ENCODE measurements at places on chromosomes 13 and 19.
A peak's percentile ranks its signal among the peaks of the same experiment; 100 is the strongest.

GRCh38 chr19:21921691-21922180, 85.8 kb upstream of the ZNF43 start:
- no peak for DNase-seq

GRCh38 chr19:56806639-56807038, 33.9 kb downstream of the PEG3 start:
- DNase-seq: no peak

DNA sequence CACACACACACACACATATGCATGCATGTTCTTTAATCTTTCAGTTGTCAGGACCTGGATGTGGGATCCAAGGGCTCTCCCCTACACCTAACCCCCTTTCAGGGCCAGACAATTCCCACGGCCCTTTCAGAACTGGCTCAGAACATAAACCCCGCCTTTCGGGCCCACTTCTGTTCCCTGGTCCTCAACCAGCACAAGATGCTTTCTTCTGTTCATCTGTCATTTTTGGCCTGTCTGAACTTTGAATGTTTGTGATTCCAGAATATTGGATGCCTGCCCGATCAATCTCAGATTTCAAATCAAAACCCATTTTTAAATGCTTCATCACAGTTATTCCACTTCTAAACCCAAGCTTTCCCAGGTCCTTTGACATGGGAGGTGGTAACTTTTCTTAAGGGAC, 167.3 kb downstream of the USP12 start:
- peak; percentile 24 for DNase-seq

DNA sequence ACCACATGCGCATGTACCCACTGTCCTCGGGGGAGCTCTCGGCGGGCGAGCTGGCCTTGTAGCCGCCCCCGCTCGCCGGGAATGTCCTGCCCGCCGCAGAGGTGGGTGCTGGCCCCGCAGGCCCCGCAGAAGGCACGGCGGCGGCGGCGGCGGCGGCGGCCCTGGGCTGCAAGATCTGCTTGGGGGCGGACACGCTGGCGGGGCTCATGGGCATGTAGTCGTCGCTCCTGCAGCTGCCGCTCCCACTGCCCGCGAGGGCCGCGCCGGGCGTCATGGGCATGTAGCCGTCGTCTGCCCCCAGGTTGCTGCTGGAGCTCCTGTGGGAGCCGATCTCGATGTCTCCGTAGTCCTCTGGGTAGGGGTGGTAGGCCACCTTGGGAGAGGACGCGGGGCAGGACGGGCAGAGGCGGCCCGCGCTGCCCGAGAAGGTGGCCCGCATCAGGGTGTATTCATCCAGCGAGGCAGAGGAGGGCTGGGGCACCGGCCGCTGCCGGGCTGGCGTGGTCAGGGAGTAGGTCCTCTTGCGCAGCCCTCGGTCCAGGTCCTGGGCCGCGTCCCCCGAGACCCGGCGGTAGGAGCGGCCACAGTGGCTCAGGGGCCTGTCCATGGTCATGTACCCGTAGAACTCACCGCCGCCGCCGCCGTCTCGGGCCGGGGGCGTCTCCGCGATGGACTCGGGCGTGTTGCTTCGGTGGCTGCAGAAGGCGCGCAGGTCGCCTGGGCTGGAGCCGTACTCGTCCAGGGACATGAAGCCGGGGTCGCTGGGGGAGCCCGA, 2.4 kb downstream of the IRS2 start:
- no peak for DNase-seq

DNA sequence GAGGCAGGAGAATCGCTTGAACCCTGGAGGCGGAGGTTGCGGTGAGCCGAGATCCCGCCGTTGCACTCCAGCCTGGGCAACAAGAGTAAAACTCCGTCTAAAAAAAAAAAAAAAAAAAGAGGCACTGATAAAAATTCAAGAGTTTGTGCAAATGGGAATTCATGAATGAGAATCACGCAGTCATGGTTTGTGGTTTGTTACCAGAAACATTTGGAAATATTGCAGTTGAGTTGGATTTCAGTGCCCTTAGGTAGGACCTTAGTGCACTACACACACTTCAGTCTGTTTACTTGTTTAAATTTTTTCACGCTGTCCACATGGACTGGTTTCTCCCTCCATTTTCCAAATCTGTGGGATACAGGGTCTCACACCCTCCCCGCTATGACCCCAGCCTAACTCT, 28.4 kb downstream of the ZNF844 start:
- DNase-seq: peak; percentile 47

GRCh38 chr19:58328999-58329398, 2.2 kb downstream of the ZSCAN22 start:
- no peak for DNase-seq

- DNase-seq: no peak
Measured at GRCh38 chr13:40410315-40410714, 256.1 kb downstream of the FOXO1 start.

DNA sequence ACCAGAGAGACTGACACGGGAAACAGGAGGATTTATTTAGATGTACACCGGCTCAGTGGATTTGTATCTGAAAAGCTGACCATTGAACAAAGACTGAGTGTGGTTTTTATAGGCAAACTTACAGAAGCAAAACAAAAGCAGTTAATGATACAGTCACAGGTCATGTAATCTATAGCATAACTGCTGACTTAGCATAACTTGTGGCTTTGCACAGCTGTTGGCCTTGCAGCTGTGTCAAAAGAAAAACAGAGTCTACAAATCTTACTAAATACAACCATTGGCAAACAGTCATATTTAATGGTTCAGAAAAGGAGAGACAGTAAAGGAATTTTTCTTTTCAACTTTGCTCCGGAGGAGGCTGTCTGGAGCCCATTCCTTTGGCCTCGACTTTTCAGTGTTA, 2.3 kb upstream of the ILF3 start:
- DNase-seq: no peak

GRCh38 chr19:19662344-19662743, 1.1 kb downstream of the ATP13A1 start:
- DNase-seq: no peak

DNA sequence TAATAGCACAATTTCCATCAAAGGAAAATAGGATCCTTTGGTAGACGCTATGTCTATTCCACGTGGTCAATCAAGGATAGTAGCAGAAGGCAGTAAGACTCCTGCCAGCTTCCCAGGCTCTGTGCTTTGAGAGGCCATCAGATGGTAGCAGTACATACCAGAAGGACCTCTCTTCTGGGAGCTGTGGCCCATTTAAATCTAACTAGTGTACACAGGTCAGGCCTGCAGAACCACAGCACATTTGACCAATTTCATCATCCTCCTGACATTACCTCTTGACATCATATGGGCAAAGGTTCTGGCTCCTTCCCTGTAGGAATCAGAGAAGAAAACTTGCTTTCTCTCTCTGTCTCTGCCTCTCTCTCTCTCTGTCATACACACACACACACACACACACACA, 229.6 kb upstream of the HTR2A start:
- peak; percentile 43 for DNase-seq

GRCh38 chr13:49693191-49693733, 2.0 kb upstream of the EBPL start:
- peak; percentile 23 for DNase-seq

DNA sequence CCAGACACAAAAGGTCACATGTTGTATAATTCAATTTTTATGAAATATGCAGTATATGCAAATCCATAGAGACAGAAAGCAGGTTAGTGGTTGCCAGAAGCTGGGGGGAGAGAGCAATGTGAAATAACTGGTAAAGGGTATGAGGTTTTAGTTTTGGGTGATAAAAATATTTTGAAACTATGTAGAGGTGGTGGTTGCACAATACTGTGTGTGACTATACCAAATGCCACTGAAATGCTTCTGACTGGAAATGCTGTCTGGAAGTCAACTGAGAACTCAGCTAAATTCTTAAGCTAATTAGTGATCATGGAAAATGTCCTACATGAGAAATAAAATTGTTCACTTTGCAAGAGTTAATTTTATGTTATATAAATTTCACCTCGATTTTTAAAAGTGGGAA, 65.3 kb upstream of the RXFP2 start:
- DNase-seq: peak; percentile 77

DNA sequence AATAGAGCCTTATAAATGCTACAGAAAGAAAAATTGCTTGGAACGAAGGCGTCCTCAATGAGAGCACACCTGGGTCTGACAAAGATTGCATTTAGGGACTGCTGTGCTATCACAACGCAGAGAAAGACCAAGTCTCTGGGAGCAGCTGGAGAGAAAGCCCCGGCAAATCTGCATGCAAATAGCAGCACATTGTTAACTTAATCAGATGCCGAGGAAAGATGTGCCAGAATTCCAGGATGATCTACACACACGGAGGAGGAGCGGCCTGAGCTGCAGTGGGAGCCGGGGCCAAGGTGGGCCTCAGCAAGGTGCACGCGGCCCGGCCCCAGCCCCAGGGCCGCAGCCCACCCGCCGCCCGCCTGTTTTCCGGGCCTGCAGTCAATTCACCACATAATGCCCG, 1.4 kb downstream of the ZNF536 start:
- no peak for DNase-seq

GRCh38 chr13:73429701-73430100, 370.9 kb downstream of the KLF5 start:
- no peak for DNase-seq

DNA sequence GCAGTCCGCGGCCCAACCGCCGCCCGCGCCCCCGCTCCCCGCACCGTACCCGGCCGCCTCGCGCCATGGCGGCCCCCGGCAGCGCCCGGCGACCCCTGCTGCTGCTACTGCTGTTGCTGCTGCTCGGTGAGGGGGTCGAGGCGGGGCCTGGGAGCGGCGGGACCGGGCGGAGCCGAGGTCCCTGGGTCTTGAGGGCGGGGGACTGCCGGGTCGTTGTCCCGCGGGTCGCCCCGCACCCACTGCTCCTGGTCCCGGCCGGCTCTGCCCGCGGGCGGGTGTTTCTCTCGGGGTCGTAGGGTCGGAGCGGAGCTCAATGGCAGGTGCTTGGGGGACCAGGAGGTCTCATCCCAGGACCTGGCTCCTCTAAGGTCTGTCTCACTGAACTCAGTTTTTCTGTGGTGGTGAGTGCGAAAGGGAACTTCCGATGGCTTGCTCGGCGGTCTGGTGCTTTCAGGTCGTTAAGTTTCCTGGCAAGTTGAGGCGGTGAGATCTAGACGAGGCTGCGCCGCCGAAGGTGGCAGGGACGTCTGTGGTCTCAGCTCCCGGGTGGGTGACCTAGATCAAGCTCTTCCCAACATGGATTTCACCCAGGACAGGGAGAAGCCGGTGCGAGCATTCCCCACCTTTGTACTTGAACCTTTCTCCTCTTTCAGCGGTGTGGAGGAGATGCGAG, 467 bp downstream of the LAMP1 start:
- peak; percentile 14 for DNase-seq

GRCh38 chr19:56778351-56778750, 62.2 kb downstream of the PEG3 start:
- DNase-seq: no peak

GRCh38 chr19:27777242-27777641, 1435.7 kb downstream of the UQCRFS1 start:
- DNase-seq: no peak

DNA sequence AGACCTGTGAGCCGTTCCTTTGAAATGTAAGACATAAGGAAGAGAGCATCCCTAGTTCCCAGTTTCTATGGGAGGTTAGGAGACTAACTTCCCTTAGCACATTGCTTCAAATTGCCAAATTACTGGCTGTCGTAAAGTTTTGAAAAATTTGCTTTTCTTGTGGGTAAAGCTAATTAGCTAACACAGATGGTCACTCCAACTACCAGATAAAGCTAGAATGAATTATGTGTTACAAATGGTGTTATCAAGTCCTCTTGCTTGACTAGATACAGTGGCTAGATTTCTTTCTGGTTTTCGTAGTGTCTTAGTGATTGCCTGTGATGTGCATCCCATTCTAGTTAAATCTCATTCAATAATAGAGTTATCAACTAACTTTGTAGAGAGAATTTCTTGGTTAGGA, 416.6 kb upstream of the ATXN8OS start:
- DNase-seq: no peak

GRCh38 chr19:50517704-50518075, 4.0 kb upstream of the ASPDH start:
- DNase-seq: no peak

DNA sequence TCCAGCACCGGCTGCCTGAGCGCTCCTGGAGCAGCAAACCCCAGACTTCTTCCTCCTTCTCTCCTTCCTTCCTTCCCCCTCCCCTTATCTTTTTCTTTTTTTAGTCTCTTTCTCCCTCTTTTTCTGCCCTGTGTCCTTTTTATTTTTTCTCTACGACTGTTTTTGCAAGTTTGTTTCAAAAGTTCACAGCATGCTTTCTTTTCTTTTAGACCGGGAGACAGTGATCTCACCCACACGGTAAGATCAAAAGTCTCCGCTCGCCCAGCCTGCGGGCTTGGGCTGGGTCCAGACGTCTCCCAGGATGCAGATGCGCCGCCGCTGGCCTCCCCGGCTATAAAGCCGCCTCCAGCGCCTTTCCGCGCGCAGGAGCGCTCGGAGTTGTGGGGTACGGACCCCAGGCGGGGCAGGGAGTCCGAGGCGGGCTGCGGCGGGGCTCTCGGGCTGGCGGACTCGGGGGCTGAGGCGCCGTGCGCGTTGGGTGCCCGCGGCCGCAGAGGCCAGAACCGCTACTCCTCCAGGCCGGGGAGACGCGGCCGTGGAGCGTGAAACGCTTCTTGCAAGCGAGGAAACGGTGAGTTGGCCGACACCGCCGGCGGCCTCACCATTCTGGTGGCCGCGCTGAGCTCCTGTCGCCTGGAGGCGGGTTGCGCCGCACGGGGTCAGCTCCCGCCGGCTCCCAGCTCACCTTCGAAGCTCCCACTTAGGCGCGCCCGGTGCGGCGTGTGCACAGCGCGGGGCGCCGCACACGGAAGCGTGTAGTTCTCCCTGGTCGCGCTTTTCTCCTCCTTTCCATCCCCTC, 2.0 kb upstream of the TSHZ3 start:
- DNase-seq: peak; percentile 59

DNA sequence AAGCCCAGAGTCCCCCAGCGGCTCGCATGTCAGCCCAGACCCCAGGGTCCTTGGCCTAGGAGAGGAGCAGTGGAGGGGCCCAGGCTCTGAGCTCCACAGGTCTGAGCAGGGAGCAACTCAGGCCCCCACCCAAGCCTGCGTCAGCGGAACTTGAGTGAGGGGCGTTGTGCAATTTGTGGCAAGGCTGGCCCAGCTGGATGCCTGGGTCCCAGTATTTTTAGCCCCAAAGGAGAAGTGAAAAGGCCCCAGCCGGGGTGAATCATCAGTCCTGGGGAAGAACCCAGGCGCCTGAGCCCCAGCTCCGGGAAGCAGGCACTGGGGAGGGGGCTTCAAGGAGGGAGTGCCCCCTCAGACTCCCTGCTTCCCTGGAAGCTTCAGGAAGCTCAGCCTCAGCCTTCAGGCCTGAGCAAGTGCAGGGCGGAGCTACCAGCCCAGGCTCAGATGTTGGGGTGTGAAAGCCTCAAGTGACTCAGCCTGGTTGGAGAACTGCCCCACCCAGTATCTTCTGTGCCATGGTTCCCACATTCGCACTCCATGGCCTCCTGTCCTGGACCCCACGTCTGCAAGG, 7.2 kb downstream of the MED29 start:
- peak; percentile 89 for DNase-seq

DNA sequence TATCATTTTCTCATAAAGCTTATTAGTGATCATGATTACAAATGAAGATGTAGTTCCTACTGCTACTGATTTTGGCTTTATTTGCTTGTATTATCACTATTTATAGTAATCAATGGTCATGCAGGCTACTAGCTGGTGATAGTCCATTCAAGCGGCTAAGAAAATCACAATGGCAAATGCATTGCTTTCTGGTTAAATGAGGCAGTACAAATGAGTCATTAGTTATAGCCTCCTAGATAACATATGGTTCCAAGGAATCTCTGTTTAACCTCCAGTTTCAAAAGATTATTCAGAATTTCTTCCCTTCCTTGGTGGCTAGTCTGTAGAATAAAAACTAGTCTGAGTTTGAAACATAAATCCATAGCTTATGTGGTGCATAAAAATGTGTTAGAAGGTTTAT, 141.3 kb upstream of the HTR2A start:
- DNase-seq: no peak

- DNase-seq: peak; percentile 28
Measured at GRCh38 chr13:106541826-106542225, 6.4 kb upstream of the EFNB2 start.

Data from AG10803 (cell line).